LNCaP clone FGC (cell line): ENCODE measurements at places on chromosomes 11 and 22.

DNA sequence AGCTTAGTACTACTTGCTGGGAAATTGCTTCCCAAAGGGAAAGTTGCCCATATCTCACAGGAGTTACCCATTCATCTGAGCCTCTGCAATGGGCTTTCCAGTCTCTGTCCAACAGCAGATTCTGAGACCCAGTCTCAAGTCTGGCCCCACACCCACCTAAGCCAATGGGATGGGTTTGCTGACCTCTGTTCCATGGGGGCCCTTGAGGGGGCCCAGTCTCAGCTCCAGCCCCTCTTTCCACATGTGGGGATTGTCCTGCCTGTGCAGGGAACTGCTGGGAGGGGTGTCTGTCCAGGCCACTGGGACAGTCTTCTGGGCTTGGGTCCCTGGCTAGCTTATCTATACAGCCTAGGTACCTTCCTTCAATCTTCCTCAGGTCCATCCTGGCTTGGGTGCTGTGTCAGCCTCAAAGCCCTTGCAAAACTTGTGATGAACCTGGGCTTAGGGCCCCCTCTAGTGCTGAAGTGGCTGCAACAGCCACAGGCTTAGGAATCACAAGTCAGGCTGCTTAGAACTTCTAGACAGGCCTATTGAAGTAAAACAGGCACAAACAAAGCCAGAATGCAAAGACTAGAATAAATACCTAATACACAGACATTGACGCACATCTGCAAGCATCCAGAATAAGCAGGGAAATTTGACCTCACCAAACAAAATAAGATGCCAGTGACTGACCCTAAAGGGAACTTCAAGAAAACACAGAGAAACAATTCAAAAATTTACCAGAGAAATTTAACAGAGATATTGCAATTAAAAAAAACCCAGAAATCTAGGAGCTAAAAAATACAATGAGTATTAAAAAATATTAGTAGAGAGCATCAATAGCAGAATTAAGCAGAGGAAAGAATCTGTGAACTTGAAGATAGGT, 11.7 kb upstream of the PATL1 start:
- peak; percentile 65 for DNase-seq

GRCh38 chr11:8356721-8357504, 93.2 kb upstream of the LMO1 start:
- no peak for DNase-seq

DNA sequence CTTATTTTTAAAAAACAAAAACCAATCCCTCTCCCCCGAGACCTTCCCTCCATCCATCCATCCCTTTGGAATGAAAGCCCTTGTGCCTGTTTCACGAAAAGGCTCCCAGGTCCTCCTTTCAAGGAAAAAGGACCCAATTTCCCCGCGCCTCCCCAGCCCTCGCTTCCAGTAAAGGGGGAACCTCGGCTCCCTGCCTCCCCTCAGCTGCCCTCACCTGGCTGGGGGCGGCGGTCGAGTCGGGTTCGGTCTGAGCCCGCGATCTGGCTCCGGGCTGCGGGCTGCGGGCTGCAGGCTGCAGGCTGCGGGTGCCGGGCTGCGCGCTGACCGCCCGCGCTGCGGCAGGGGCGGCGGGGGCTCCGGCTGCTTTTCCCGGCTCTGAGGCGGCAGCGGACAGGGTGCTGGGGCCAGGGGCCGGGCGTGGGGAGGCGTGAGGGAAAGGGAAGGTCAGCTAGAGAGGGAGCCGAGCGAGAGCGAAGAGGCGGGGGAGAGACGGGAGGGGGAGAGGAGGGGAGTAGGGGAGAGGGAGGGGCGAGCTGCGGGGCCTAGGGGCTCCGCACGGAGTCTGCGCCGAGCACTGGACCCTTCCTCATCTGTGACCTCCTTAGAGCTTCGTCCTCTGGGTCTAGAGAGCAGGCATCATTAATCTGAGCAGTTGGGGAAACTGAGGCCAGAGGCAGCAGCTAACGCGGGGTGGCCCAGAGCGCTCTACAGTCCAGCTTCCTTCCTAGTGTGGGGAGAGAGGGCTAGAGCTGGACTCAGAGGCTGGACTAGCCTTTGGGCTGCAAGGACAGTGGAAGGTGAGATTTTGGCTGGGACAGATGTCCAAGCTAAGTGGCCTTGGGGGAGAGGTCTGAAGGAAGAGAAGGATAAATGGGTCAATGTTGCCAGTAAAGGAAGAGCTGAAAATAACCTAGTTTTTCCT, at the start of gene C1QTNF4:
Gene C1QTNF4 (minus strand): TSS at position 478 of the 922 bp plus-strand sequence. CDS start 3,601 bp downstream, outside the sequence.
- DNase-seq = no peak

DNA sequence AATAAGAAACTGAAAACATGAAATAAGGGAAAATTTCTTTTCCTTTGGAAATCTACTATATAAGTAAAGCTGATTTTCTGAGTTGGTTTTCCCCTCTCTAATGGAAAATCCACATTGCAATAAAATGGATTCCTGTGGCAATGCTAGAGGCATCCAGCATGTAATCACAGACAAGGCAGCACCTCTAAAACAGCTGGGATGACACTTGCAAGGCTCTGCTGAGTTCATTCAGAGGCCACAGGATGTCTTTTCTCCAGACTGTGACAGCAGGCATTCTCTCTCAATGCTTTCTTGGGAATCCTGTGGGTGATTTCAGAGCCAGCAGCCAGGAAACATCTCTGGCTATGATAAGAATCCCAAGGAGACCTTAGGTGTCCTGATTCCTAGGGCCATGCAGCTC, 201.3 kb upstream of the BLID start:
- DNase-seq = no peak

GRCh38 chr11:27186580-27186979, 146.0 kb downstream of the BBOX1 start:
- no peak for DNase-seq

- DNase-seq = no peak
Measured at GRCh38 chr11:68661697-68662603, 22.4 kb upstream of the GAL start.

DNA sequence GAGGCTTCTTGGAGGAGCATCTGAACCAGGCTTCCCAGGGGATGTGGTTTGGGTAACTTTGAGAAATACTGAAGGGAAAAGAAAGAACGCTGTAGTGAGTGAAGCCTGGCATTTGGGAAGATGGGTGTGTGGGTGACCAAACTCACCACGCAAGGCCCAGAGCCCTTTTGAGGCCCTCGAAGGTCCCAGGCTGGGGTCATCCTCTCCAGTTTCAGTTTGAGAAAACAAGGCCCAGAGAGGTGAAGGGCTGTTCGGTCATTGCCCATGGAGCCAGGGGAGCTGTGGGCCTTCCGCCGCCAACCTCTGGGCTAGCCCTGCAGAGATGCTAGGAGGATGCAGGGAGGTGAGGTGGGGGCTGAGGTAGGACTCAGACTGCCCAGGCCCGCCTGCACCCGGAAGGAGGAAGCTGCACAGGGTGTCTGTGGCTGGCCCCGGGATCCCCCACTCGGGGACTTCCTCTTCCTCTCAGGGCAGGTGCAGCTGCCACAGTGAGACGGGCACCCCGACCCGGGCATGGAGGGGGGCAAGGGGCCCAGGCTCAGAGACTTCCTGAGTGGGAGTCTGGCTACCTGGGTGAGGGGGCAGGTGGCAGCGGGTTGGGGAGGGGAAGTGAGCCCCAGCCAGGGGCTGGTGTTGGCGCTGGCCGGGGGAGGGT, at the start of gene CCDC88B:
Gene CCDC88B (plus strand): TSS at position 451 of the 655 bp plus-strand sequence. CDS start 63 bp downstream, at position 514.
- no peak for DNase-seq

- no peak for DNase-seq
Measured at GRCh38 chr11:12868315-12869073, 140.6 kb upstream of the RASSF10 start.

GRCh38 chr11:5258543-5259262, 4.1 kb upstream of the HBG2 start:
- DNase-seq = no peak
